Inflammatory macrophage treated with lipopolysaccharide for 4 hours (primary cell): ENCODE measurements at places on chromosomes 5 and 9.

DNA sequence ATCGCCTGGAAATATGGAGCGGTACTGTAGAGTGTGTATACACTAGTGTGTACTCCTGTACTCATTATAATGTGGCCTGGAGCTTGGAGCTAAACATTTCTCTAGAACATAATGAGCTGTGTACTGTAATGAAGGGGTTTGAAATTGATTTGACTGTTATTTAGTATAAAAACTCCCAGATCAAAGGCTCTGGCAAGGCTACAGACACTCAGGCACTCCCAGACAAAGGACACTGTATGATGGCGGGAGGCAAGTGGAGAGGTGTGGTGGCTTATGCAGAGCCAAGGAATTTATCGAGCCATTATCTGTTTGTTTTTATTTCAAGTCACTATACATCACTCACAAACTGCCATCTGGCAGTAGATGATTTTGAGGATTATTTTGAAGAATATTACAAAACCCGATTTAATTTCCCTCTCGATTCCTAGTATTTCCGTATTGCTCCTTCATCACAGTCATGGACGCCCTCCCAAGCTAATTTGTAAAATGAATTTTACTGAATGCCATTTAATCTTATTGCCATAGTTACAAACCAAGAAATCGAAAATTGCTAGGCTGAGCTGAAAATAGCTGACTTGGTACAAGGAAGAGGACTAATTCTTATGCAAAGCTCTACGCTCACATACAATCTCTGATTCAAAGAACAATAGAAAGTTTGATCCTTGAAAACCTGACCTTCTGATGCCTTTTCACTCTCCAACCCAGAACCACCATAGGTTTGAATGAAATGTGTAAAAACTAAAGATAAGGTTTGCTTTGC, 240.2 kb upstream of the SEMA6A start:
- DNase-seq: no peak

GRCh38 chr5:169289520-169289919, 11.4 kb downstream of the SLIT3 start:
- DNase-seq: no peak

GRCh38 chr5:116738615-116739261, 164.1 kb upstream of the SEMA6A start:
- DNase-seq: no peak

- DNase-seq: no peak
Observed at GRCh38 chr9:16626577-16627130, 243.8 kb downstream of the BNC2 start.

DNA sequence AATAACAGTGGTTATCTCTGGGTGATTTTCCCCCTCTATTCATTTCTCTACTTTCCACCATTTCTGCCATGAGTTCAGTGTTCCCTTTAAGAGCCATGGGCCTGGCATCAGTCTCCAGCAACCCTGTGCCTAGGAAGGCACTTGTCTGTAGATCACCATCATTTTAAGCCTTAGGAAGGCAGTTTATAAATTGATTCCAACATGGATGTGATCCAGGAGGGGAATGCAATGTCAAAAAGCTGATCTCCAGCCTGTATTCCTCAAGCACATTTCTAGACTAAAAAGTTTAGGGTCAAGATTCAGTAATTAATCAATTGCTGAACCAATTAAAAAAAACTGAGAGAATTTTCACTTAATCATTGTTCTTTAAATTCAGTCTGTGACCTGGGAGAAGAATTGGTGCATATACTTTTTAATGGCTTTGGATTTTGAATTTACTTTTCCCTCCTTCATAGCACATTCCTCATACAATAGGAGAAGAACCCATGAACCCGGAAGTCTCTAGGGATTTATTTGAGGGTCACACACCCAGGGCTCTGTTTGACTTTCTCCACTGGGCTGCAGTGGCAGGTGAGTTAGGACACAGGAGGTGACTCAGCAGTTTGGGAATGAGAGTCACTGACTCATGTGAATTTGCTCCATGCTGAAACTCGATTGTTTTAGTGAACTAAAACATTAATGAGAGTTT, 6.1 kb upstream of the ERMP1 start:
- DNase-seq: no peak

GRCh38 chr5:97628807-97629206, 445.8 kb upstream of the RIOK2 start:
- DNase-seq: no peak

GRCh38 chr9:27423915-27424710, 100.0 kb upstream of the IFNK start:
- peak; percentile 8 for DNase-seq

DNA sequence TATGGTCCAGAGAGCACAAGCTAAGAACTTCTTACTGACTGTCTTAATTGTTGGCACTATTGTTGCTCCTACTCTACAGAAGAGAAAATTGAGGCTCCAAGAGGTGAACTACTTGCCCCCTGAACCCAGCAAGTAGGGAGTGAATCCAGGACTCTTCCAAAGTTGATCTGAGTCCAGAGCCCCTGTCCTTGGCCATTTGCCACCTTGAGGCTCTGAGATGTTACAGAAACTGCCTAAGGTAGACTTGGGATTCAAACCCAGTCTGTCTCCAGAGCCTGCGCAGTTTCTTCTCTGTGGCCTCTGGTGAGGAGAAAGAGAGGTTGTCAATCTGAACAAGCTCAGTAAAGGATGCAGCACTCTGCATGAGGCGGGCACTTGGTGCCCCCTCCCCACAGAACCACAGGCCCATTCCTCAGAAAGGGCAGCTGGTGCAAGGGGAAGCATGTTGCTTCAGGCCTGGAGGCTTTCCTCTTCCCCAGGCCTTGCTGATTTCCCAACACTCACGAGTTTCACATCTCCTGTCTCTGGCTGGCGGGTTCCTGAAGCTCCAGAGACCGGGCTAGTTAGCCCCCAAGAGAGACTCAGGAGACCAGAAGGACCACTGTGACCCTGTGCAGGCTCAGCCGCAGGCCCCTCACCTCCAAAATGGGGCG, 2.9 kb upstream of the LCP2 start:
- peak; percentile 85 for DNase-seq

GRCh38 chr9:89207026-89207425, 28.4 kb upstream of the SHC3 start:
- DNase-seq: no peak

DNA sequence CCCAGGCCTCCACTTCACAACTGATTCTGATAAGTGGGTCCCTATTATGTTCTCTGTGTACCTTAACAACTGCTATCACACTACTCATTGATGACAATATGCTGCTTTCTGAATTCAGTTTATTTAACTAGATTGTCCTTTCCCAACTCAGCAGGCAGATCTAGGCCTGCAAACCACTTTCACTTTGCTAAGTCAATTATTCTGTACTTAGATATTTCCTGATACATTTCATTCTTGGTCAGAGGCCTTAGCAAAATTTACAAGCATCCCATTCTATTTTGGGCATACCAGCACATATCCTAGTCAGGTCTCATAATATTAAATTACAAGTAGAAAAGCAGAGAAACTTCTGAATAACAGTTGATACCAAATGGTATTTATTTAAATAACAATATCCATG, 235.7 kb upstream of the HAPLN1 start:
- no peak for DNase-seq

GRCh38 chr5:141525653-141526052, 36.8 kb downstream of the PCDHGC5 start:
- no peak for DNase-seq

DNA sequence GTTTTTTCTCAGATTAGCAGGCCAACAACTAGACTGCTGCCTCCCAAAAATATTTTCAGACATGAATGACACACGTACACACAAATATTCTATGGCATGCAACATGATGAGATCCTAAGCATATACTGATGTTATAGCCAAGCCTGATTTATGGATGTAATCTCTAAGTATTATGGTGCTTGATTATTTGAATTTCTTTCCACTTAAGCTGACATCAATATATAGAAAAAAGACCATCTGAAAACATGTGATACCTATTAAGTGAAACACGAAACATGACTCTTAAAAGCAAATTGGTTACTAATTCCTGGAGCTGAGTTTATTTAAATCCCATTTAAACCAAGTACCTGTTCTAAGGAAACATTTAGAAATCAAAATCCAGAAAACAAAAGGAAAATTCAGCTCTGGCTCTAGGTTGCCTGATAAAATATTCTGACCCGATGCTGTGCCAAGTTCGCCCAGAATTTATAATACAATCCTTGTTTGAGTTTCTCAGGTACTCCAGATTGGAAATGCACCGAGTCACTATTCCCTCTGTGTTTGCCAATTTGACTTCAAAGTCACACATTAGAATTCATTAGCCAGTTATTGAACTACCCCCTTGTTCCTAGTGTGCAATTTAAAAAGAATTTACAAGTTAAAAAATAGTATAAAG, 548.6 kb downstream of the CSNK1G3 start:
- no peak for DNase-seq

GRCh38 chr5:52468976-52469375, 318.7 kb upstream of the ITGA1 start:
- DNase-seq: no peak

DNA sequence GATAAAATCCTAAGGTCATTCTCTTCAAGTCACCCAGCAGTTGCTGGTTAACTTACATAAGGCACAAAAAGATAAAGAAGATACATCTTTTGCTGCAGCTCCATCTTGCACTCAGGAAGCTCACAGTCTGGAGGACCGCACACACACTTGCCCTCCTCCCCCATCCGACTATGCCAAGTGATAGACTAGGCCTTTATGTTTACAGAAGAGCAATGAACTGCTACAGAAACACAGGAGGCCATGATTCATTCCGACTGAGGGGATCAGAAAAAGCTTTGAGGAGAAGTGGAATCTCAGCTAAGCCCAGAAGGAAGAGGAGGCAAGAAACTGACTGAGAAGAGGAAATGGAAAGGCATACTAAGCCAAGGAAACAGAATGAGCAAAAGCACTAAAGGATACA, 17.4 kb downstream of the NRG2 start:
- no peak for DNase-seq

- peak; percentile 27 for DNase-seq
Observed at GRCh38 chr9:136769710-136770191, 5.4 kb upstream of the LCN15 start.

GRCh38 chr5:159817262-159818029, 98.8 kb upstream of the ADRA1B start:
- DNase-seq: no peak

GRCh38 chr5:77947041-77947428, 170.9 kb upstream of the TBCA start:
- no peak for DNase-seq

GRCh38 chr5:16561660-16562059, 55.1 kb downstream of the RETREG1 start:
- DNase-seq: no peak

- DNase-seq: no peak
Observed at GRCh38 chr9:81499594-81499993, 189.8 kb downstream of the TLE1 start.

DNA sequence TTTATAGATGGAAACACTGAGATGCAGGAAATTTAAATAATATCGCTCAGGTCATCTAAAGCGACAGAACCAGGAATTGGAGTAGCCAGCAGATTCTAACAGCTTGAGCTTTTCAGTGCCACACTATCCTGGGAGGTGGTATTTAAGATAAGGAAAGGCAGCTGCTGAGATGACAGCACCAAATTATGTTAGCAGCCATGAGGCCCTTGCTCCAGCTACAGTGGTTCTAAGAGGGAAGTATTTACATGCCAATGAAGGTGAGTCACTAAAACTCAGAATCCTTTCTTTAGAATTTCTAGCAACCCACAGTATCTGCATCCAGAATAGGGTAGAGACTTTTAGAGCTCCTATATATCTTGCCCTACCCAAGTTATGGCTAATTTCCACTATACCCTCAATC, 127.0 kb upstream of the VLDLR start:
- no peak for DNase-seq

DNA sequence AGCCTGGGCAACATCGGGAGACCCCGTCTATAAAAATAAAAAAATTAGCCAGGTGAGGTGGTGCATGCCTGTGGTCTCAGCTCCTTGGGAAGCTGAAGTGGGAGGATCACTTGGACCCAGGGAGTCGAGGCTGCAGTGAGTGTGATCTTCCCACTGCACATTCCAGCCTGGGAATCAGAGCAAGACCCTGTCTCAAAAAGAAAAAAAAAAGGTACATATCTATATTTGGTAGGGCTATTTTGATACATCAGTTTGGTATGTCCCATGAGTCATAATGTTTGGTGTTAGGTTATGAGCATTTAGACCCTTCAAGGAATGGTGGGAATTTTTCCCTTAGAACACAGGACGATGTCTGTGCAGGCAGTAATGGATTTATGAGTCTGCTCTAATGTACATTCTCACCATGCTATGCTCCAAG, 55.3 kb upstream of the POU4F3 start:
- no peak for DNase-seq
